ENCODE measurements at places on chromosomes 11 and 22. TPM values are rescaled to one million over a fixed set of nuclear protein-coding genes. Genes with fewer than 3 reads are reported as not detected.

DNA sequence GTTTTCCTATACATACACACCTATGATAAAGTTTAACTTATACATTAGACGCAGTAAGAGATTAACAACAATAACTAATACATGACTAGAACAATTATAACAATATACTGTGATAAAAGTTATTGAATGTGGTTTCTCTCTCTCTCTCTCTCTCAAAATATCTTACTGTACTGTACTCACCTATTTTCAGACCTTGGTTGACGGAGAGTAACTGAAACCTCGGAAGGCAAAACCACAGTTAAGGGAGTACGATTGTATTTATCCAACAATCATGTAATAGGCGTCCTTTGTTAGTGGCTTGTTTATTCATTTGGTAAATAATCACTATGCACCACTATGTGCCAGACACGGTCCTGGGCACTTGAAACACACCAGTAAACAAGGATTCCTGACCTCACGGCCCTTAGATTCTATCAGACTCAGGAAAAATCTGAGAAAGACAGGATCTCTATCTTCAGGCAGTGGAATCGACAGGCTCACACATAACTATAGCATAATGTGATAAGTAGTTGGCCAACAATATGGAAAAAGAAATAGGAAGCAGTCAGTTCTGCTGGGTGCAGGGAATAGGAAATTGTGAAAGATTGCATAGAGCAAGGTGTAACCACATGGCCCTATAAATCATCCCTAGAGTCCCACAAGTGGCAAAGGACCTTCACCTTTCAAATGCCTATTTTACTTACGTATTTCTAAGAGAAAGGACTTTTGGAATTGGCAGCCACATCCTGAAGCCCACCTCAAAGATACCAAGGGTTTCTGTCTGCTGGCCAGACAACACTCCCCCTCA is 12.0 kb downstream of the ETS1 start:
- no peak overlapping the region for H3K27ac ChIP-seq
- H3K36me3 ChIP-seq: no peaks in the 10 kb centered on the region
- no peak overlapping the region for H3K4me3 ChIP-seq
- DNase-seq: no peak
- H3K27me3 ChIP-seq: no peaks in the 10 kb centered on the region

GRCh38 chr11:68997124-68997994 is 15.7 kb downstream of the MRGPRF start:
- no peaks in the 10 kb centered on the region for H3K27me3 ChIP-seq
- no peak overlapping the region for H3K27ac ChIP-seq
- no peaks in the 10 kb centered on the region for H3K36me3 ChIP-seq

Gene TMEM126A
- total RNA-seq: 24.4 TPM

- H3K4me1 ChIP-seq: no peaks in the 10 kb centered on the region
- H3K36me3 ChIP-seq: no peaks in the 10 kb centered on the region
- H3K27me3 ChIP-seq: no peaks in the 10 kb centered on the region
- no peak for DNase-seq
Measured at GRCh38 chr11:13233173-13233745, 44.3 kb upstream of the BMAL1 start.

Gene IZUMO1R
- total RNA-seq: not detected

Gene FOLR3
- not detected for total RNA-seq

DNA sequence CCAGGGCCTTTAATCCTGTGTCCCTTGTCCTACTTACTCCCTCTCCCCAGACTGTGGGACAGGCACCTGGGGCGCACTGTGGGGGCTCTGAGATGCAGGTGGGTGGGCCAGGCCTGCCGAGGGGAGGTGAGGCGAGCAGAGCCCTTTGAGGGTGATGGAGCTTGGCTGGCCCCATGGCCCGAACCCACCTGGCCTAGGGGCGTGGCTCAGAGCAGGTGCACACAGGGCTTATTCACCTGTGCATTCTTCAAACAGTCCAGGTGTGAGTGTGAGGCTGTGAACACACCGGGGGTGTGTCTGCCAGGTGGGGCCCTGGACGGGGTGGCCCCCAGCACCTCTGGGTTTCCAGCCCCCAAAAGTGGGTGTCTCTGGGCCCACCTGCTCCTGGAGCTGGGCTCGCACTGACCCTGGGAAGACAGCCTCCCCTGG is 9.0 kb upstream of the MUC5AC start:
- H3K4me1 ChIP-seq: no peaks in the 10 kb centered on the region
- no peak overlapping the region for H3K27ac ChIP-seq
- no peaks in the 10 kb centered on the region for H3K36me3 ChIP-seq
- H3K4me3 ChIP-seq: no peak overlapping the region
- H3K27me3 ChIP-seq: no peaks in the 10 kb centered on the region

Data from prostate gland (tissue), 2 donors.